Hippocampal formation (tissue), 2 donors: ENCODE measurements at places on chromosomes 2 and 18.

- DNase-seq: no peak
These were observed 7.4 kb upstream of the SLC16A14 start for GRCh38 chr2:230075988-230076631.

- no peak for DNase-seq
These were observed 238.6 kb upstream of the PARD3B start for GRCh38 chr2:204306667-204307066.

- no peak for DNase-seq
These were observed 26.7 kb downstream of the AGPS start for GRCh38 chr2:177419274-177419673.

GRCh38 chr2:121722479-121722878, 14.2 kb downstream of the NIFK start:
- DNase-seq: no peak

- no peak for DNase-seq
These were observed 58.9 kb upstream of the SMAD7 start for GRCh38 chr18:49009661-49010060.

- DNase-seq: no peak
These were observed 7.1 kb upstream of the CDCA7 start for GRCh38 chr2:173347305-173348168.

- no peak for DNase-seq
These were observed 99.7 kb upstream of the MGAT4A start for GRCh38 chr2:98830571-98831145.

GRCh38 chr2:229380101-229380625, 109.1 kb upstream of the PID1 start:
- DNase-seq: no peak

DNA sequence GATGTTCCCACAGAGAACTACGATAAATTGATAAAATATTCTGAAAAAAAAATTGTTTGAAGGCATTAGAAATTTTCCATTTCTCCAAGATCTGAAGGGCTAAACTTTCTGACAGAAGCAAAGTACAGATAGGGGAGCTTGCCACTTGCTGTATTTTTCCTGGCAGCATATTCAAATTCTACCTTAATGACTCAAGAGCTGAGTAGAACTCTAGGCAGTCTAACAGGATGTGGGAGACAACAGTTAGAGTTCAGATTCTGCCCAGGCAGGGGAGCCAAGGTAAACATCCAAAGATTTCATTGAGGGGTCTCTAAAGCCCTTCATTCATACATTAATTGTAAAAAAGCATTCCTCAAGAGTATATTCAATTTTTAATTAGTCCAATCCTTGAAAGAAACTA, 46.0 kb upstream of the RIT2 start:
- DNase-seq: no peak

DNA sequence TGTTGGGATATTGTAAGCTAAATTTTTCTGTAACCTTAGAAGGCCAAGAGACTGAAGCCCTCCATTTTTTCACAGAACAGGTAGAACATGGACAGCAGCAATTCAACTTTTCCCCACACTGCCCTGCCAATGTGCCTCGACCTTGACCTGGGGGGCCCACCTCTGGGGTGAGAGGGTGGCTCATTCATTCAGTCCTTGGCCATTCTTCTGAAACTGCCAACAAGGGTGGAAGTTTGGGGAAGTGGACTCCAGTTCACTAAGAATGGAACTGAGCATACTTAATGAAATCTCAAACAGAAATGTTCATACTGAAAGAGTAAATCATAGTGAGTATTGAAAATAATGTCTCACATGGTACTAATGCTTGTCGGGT, 1.1 kb downstream of the EEF1B2 start:
- no peak for DNase-seq

DNA sequence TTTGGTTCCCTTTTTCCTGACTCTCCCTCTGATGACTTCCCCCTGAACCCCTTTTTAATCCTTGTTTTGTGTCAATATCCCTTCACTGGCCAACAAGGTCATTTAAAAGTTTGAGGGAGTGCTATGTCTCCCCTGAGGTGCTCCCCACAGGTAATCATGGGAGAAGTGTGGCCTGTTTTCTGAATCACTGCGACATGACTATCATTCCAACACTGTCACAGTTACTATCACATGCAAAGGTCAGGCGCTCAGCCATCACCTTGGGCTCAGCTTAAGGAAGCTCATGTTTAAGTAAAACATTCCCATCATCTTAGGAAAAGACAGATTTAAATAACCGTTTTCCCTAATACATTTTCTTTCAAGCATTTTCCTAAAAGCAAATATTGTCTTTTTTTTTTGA, 20.9 kb upstream of the ACAA2 start:
- no peak for DNase-seq

- no peak for DNase-seq
These were observed 494.2 kb upstream of the SPHKAP start for GRCh38 chr2:228675646-228676045.

DNA sequence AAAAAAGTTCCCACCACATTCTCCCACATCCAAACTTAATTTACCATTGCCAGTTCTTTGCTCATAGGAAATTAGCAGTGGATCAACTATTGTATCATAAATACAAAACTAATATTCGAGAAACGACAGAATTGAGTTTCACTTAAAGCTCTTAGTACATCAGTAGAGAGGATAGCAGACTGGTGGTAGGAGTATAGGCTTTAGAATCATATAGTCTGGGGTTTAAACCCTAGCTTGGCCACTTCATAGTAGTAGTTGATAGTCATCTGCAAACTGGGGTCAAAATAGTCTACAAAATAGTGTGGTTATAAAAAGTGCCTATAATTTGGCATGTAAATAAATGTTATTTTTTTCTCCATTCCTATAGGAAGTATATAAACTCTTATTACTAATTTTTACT, 30.9 kb downstream of the PIK3C3 start:
- DNase-seq: no peak

DNA sequence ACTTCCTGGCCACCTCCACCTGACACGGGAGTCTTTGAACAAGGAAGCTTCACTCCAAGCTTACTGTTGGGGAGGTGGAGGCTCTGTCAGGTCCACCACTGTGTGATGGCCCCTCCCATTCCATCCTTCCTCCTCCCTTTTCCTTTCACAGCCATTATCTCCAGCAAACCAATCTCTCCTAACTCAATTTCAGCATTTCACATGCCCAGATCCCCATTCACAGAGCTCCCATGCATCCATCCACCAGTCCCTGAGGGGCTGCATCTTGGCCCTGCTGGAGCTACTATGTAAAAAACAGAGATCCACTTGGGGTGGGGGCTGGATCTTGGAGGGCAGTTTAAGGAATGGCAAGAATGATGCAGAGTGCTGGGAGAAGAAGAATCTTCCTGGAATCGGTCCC, 129.0 kb upstream of the COPS8 start:
- no peak for DNase-seq

- DNase-seq: no peak
These were observed 23.2 kb downstream of the GPR39 start for GRCh38 chr2:132439703-132440398.

- no peak for DNase-seq
These were observed 110.6 kb downstream of the NRP2 start for GRCh38 chr2:205792908-205793307.

GRCh38 chr2:6872394-6872793, 5.2 kb upstream of the RSAD2 start:
- no peak for DNase-seq

GRCh38 chr18:77316641-77317040, 67.0 kb downstream of the GALR1 start:
- DNase-seq: no peak

GRCh38 chr2:189171956-189172609, 7.5 kb downstream of the COL5A2 start:
- no peak for DNase-seq

GRCh38 chr2:226018641-226019040, 619.1 kb downstream of the NYAP2 start:
- DNase-seq: no peak

DNA sequence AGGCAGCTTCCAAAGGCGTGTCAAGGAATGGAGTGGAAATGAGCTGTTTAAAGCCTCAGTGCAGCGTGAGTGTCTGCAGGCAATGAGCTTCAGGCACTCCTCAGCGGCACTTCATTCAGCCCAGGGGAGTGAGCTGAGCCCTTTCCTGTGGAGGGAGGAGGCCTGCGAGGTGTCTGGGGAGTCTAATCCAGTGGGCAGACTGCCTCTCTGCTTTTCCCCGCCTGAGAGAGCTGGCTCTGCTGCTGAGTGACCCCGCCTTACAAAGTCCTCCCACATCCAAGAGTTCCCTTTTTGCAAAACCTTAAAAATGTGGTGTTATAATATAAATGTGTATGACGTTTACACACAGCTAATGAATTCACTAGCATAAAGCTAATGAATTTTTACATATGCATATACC, 7.0 kb upstream of the LDLRAD4 start:
- no peak for DNase-seq

DNA sequence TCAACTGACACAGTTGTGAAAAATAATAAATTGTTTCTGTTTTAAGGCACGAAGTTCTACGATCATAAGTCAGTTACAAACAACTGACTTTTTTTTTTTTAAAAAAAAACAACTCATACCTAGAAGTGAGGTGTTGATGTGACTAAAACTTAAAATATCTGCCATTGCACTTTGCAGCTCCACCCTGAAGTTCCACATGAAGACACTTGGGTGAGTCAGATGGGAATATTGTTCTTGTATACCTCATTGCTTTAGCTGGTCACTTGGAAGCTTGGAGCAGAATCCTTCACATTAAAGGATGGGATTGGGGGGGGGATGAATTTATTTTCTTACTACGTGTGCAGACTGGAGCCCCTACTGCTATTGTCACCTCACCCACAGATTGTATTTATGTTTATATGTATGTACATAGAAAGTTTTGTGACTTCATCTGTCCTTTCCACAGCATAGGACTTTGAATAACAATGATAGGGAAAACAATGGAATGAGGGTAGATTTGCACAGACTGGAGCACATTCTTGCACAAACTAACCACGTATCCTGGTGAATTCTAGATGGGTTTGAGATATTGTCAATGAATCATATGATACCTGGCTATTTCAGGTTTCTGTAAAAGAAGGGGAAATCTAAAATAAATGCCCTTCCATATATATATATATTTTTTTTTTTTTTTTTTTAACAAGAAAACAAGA, 57.9 kb upstream of the ARHGAP15 start:
- no peak for DNase-seq

DNA sequence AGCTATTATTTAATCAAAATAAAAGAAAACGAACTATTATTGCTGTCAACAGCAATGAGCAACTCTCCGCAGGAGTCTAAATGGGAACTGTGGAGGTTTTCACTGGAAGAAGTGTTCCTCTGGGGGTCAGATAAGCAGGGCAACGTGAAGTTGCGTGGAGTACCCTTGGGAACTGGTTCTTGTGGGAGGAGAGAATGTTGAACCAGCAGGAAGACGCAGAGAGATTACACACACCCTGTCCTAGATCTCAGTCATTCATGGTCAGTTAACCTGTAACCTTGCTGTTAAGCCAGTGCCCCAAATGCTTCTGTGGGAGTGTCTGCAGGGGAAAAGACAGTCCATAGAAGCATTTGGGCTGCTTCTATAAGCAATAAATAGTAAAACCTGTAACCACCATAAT, 20.4 kb upstream of the CABLES1 start:
- no peak for DNase-seq

GRCh38 chr18:12625241-12625640, 32.7 kb downstream of the SPIRE1 start:
- DNase-seq: no peak

GRCh38 chr2:21228041-21228895, 104.5 kb downstream of the TDRD15 start:
- no peak for DNase-seq

DNA sequence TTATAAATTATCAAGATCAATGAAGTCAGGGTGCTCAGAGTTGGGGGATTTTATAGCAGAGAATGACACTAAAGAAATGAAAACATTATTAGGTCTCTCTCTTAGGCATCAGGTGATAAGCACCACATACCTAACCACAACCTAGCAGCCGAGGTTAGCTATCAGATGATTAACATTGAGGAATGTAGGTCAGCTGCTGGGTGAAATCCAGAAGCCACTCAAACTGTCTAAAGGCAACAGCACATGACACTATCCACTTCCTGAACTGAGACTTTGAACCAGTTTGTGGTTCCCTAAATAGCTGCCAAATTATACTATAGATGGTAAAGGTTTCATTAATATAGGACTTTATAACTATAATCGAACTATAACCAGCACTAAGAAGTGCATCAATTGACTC, 4.7 kb downstream of the EPG5 start:
- no peak for DNase-seq

DNA sequence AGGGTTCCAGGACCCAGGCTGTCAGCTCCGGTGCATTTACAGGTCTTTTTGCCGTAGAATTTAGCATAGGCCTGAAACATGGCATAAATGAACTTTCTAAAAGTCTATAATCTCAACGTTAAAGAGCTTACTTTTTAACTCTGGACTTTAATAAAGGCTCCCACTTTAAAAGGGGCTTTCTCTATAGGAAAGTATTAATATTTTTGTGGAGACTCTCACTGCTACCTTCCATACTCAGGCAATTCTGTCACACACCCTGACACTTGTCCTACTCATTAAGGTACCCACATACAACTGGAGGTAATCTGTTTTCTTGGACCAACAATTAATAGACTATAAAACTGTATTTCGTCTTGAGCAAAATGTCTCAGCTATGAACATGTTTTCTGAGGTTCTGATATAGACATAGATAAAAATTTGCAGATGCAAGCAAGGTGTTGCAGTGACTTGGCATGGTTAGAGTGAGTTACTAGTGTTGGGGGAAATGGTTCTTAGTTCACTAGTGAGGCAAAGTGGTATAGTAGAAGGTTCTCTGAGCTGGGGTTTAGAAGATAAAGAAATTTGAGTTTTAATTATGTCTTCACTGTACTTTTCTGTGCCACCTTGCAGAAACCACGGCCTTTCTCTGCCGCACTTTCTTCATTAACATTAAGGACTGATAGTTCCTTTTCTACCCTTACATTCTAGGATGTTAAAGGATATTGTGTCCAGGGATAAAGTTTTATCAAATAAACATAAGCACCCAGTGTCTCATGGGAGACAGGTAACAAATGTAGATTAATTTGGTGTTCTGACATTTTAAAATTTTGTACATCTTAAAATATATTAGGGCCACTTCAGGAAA, 10.8 kb upstream of the NR4A2 start:
- DNase-seq: no peak

DNA sequence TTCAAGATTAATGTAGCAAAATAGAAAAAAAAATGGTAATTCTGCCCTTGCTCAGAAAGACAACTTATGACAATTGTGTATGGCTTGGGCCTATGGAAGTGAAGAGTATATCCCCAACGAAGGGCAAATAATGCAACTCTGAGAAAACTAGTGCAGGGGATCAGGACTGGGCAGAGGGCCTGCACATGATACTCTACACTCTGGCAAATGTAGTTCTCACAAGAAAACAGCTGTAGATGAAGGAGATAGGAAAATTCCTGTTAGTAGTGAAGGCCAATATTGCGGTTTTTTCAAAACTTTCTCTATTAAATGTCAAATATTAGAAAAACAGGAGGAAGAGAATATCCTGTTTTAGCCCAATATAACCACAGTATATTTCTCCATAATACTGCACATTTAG, 77.8 kb downstream of the SCN9A start:
- no peak for DNase-seq
